ENCODE measurements at places on chromosomes 12 and 14.
A peak's percentile ranks its signal among the peaks of the same experiment; 100 is the strongest.

DNA sequence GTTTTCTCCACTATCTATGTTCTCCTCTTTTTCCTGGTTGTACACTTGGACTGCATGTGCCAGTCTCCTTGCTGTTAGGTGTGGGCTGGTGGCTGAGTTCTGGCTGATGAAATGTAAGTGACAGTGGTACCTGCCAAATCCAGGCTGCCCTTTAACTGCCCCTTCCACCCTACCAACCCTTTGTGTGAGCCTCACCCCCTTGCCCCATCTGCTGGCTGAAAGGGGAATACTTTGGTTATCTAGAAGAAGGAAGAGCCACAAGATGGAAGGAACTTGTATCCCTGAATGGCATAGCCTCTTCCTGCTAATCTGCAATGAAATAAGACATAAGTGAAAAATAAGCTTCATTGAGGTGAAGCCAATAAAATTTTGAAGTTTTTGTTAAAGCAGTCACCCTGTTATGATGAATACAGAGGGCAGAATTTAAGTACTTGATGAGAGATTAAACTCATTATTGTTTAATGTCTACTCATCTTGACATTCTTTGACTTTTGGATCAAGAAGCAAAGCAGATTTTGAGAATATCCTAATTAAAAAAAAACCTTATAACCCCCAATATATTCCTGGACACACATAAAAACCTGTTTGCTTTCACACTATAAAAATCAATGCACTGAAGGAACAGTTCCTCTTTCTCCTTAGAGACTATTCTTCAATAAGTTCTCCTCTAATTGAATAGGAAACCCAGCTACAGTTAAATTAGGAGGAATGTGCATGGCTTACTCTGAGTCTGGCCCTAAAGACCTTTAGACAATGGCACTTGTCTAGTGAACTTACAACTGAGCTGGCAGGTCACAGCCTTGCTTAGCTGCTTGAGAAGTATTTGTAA is 262.6 kb upstream of the BTG1 start:
- DNase-seq = peak; percentile 67

DNA sequence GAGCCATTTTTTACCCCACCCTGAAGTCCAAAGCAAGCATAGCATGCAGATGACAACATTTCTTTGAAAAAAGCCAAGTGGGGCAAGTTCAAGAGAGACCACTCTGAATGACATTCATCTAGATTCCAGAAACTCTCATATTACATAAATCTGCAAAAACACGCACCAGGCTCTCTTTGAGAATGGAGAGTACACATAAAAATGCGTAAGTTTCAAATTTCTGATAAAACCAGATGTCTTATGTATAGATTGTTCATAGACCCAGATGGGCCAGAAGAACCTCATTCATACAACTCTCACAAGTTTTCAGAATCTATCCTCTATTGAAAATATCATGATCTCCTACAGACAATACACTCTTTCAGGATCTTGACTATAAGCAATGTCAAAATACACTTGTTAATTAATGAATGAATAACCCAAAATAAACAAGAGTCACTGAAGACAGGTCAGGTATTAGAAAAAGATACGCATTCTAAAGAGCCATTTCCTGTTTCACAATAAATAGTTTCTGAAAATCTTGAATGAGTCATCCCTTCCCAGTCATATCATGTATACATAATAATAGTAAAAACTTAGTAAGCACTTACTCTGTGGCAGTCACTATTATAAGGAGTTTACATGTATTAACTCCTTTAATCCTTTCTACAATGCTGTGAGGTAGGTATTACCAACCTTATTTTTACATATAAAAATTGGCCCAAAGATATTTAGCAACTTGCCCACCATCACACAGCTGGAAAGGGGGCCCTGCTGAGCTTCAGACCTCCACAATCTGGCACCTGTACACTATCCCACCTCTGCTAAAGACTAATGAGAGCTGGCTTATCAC is 72.0 kb downstream of the PPP2R5E start:
- DNase-seq = no peak

DNA sequence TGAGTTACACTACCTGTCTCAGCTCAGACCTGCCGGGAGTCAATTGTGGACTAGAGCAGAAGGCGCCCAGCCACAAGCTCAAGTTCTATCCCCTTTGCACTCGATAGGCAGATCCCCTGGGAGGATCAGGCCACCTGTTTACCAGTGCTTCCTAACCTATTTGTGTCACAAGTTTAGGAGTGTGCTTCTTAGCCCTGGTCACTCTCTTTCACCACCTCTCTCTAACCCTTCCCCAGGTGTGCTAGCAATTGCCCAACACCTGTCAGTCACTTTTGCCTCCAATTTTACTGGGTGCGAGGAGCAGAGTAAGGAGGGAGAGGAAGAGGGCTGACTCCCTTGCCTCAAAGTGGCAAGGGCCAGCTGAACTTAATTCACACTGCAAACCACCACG is 745 bp upstream of the NAA30 start:
- no peak for DNase-seq

- no peak for DNase-seq
Observed at GRCh38 chr12:7339675-7340074, 35.8 kb downstream of the ACSM4 start.

DNA sequence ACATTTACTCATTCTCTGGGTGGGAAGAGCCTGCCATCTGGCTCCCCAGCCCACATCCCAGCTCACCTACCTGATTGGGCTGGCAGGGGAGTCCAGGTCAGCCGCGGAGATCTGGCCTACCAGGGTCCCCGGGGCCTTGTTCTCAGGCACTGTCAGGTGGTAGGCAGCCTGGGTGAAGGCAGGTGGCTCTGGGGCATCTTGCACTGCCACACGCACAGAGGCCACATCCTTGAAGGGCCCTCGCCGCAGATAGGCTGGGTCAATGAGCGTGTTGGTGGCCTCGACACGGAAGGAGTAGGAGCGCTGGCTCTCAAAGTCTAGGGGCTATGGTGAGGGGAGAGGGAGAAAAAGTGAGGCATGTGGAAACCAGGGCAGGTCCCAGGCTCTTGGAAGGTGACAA is 3.9 kb downstream of the CDH24 start:
- no peak for DNase-seq

DNA sequence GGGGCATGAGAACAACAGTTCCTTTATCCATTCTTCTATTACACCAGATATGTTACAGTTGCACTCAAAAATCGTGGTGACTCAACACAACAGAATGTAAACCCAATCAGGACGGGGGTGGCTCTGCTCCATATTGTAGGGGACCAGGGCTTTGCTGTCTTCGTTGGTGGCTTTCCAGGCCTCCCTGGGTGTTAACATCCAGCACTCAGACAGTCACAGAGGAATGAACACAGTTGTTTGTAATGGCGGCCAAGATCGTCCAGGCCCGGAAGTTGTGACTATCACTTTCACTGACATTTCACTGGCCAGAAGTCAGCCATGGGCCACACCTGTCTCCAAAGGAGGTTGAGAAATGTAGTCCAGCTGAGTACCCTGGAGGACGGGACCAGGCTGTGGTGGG is 204.1 kb downstream of the CACNA1C start:
- DNase-seq = no peak

DNA sequence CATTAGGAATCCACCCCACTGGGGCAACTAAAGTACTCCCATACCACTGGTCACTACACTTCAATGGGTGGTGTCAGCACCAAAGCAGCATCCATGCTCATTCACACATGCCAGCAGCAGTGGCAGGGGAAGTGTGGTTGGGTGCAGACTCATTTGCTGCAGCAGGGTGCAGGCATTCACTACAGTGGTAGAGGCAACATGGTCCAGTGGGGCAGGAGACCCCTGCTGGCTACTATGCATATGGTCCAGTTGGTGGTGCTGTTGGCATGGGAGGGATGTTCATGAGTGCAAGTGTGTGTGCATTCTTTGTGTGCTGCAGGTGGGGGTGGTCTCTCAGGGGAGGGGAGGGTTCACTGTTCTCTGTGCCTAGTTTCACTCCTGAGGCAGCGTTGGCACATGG is 908.4 kb upstream of the NOVA1 start:
- DNase-seq = no peak

- DNase-seq = no peak
Observed at GRCh38 chr12:15846887-15847286, 35.3 kb upstream of the STRAP start.

- no peak for DNase-seq
Observed at GRCh38 chr14:71070169-71070568, 162.9 kb downstream of the PCNX1 start.

DNA sequence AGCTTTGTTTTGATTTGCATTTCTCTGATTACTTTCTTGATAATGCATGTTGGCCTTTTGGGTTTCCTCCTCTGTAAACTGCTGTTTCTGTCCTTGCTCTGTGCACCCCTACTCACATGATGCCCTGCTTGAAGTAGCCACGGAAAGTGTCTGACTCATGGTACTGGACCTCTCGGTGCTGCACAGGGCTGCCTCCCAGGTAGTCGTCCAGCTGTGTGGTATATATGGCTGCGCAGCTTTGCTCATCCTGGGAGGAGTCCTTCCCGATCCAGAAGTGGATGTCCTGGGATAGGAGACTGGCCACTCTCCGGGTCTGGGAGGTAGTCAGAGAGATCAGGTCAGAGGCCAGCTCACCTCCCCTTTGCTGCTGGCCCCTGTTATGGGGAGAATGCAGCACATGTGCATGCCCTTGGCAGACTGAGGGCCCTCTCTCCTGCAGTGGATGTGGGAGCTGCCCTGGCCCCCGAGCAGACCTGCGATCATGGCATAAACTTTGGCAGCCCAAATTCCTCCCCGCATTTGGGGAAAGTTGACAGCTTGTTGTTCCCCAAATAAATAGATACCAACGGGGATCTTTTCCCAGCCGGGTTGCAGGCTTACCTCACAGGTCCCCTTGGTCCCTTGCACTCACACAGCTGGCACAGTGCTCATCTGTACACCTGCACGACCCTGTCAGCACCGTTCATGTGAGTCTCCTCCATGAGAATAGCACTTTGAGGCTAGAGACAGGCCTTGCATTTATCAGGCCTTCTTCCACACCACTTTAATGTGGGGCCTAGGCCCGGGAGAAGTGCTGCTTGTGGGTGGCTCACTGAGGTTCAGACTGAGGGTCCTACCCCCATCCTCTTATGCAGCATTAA is 5.2 kb downstream of the AVIL start:
- DNase-seq = no peak

- DNase-seq = no peak
Observed at GRCh38 chr12:49969027-49969426, 3.7 kb upstream of the AQP6 start.

DNA sequence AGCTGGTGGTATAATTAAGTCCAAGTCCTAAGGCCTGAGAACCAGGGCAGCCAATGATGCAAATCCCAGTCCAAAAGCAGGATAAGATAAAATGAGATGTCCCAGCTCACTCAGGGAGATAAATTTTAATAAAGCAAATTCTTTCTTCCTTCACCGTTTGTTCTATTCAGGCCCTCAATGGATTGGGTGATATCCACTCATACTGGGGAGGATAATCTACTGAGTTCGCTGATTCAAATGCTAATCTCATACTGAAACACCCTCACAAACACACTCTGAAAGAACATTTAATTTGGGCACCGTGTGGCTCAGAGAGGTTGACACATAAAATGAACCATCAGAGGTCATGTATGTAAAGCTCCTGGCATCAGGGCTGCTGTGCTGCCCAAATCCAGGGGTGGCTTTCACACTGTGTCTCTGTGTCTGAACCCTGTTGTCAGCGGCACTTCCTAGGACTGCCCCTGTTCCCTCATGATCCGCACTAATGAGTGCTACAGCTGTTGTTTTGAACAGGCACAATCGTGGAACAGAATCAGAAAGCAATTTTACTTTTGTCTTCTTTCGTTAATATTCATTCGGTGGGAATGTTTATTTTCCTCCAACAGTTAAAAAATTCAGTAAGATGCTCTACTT is 428.5 kb upstream of the FBXO33 start:
- DNase-seq = no peak

DNA sequence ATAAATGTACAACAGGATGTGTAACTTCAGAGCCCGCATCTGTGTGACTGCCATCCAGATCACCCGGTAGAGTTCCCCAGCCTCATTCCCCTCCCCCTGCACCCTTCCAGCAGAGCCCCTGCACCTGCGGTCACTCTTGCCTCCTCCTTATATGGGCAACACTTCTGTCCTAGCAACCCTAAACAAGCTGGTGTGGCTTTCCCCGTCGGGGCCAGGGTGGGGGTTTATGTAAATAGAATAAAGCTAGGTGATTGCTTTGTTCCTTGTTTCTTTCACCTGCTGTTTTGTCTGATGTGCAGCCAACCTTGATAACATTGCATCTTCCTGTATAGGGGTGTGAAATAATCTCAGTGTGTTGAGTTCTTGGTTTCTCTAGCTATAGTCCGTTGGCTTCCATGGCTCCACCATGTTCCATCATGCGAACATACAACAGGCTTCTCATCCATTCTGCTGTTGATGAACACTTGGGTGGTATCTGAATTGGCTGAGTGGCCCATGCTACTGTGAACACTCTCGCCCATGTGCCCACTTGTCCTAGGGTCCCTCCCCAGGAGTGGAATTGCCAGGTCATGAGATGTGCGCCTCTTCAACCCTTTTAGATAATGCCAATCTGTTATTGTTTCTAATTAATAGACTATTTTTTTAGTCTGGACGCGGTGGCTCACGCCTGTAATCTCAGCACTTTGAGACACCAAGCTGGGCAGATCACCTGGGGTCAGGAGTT is 102.2 kb downstream of the KIF26A start:
- DNase-seq = no peak

- DNase-seq = no peak
Observed at GRCh38 chr12:57151741-57152630, 4.6 kb upstream of the LRP1-AS start.

DNA sequence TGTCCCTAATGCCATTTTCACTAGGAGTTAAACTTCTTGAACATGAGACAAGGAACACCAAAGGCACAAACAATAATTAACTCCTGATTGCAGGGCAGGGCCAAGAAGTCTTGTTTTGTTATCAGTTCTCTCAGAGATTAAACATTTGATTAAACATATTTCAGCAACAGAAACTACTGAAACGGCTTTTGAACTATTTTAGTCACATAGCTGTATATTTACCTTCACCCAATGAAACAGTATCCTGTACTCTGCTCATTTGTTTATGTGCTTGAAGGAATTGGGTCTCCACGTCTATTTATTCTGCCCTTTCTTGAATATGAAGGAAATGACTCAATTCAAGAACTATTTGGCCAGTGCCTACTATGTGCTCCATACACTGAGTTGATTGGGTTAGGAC is 51.3 kb upstream of the PTCSC3 start:
- DNase-seq = no peak

DNA sequence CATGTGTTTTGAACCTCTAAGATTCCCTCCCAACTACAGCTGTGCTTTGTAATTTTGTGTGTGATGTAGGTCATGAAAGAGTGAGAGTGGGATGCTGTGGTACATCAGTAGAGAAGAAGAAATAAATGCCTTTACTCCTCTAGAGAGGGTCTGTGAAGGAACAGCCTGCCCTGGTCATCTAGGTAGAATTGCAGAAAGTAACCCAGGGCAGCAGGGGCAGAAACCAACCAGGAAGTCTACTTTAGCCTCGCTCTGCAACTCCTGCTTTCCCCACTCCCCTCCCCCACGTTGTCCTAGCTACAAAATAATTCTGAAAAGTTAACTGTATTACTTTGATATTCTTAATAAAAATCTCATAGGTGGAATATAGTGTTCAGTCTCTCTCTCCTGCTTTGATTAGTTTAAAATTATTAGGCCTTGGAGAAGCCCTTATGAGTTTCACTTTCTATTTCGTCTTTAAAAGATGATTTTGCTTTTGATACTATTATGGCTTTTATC is 7.5 kb downstream of the TBK1 start:
- DNase-seq = no peak

All from activated T-cell treated with anti-CD3 and anti-CD28 coated beads, Interleukin-2, amount 50 U/mL, for 48 hours (primary cell).